ENCODE measurements at places on chromosomes 4 and X. TPM values are rescaled to one million over a fixed set of nuclear protein-coding genes. Genes with fewer than 3 reads are reported as not detected.

CXCL6 gene
- total RNA-seq = not detected

- DNase-seq = no peak
These were observed 31.8 kb downstream of the PDGFC start for GRCh38 chr4:156939801-156940200.

TLR1 gene
- total RNA-seq = not detected

PAGE2B gene
- not detected for total RNA-seq

DNA sequence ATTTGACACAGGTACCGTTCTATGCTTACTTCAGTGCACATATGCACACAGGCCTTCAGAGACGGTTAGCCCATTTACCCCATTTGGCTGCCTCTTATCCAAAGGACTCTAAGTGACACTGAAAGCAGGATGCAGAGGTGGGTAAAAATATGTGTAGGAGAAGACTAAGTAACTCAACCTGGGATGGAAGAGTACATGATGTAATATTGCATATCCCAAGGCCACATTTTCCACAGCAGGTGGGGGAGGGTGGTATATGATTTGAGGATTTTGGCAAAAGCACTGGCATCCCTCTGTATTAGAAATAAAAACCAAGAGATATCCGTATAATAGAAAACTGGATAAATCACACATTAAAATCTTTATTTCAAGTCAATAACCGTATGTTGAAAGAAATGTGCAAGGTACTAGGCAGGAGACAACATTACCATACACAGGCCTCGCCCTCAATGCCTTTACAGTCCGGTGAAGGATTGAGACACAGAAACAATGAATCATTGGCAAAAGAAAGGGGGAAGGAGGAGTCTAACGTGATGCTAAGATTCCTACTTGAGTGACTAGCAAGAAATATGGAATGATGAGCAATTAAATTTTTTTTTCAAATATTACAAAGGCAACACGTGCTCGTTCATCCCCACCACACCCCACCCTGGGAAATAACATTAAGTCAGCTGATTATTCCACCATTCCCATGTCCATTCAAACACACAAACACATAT is 161.0 kb upstream of the RASGEF1B start:
- no peak for DNase-seq

DNA sequence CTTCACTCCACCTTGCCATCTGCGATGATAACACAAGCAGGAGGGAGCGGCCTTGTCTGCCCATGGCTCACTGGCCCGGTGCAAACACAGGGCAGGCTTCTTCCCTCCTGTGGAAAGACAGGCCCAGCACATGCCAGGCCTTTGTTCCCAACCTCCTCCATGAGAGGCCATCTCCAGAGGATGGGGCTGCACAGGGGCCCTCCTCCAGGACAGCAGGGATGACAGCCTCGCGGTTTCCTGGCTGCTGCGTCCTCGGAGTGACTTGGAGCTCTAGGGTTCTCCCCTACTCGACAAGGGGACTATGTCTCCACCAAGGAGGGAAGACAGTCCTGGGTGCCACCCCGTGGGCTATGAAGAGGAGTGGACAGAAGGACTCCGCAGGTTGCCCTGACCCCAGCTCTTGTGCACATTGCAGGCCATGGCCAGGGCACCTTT is 21.8 kb downstream of the RNF212 start:
- no peak for DNase-seq

C1QTNF7 gene
- not detected for total RNA-seq

ALB gene
- not detected for total RNA-seq

GRCh38 chr4:8340781-8341241 is 71.3 kb downstream of the HTRA3 start:
- peak; percentile 18 for DNase-seq

MAGEB1 gene
- not detected for total RNA-seq

GRCh38 chr4:122701965-122702364 is 30.5 kb upstream of the BBS12 start:
- no peak for DNase-seq

PDCL2 gene
- total RNA-seq = not detected

GRCh38 chr4:6239486-6239885 is 30.2 kb upstream of the WFS1 start:
- no peak for DNase-seq

- DNase-seq = no peak
These were observed 52.3 kb downstream of the LGI2 start for GRCh38 chr4:24978291-24979075.

DNA sequence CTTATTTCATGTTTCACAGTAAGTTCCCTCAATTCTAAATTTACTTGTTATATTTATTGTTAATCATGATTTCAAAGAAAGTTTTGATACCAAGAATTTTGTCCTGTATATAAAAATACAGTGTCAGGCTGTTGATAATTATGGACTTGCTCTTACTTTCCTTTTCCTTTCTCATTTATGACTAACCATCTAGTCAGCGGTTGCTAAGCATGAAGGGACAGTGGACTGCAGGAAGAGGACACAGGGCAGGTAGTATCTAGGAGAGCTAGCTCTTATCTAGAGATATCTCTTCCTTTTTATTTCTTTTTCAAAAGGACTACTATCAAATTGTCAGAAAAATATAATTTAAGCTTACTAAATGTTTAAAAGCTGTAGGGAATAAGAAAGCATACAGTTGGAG is 1.6 kb downstream of the OPRPN start:
- DNase-seq = no peak

GRCh38 chr4:3868211-3869173 is 102.3 kb downstream of the ADRA2C start:
- DNase-seq = no peak

GRCh38 chrX:107880054-107880610 is 54.5 kb downstream of the MID2 start:
- DNase-seq = no peak

GRCh38 chrX:102654696-102655095 is 3.4 kb downstream of the GPRASP1 start:
- peak; percentile 71 for DNase-seq

- DNase-seq = no peak
These were observed 31.1 kb downstream of the ZBTB49 start for GRCh38 chr4:4320951-4321714.

DNA sequence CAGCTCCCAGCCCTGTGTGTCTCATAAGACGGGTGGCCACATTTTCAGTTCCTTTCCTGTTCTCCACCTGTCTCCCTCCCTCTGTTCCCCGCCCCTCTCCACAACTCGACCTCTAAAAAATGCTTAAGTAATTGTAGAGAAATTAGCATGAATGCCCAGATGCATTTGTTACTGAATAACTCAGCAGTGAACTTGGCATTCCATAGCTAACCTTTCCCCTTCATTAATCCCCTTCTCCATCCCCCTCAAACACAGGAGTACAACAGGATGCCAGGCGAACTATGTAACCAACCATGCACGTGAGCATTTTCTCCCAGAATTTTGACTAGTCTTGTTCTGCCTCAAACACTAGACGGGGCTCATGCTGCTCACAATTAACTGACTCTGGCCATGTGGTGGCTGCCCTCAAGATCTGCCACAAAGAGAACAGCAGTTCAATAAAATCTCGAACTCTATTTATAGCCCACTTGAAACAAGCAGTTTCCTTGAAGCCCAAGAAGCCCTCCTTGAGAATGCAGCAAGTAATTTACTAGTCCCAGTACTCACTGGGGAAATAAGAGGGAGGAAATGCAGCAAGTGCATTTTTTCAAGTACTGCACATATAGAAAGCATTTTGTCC is 351.2 kb downstream of the ARHGAP24 start:
- DNase-seq = peak; percentile 5

PRSS12 gene
- total RNA-seq = not detected

NLRP2B gene
- not detected for total RNA-seq

DNA sequence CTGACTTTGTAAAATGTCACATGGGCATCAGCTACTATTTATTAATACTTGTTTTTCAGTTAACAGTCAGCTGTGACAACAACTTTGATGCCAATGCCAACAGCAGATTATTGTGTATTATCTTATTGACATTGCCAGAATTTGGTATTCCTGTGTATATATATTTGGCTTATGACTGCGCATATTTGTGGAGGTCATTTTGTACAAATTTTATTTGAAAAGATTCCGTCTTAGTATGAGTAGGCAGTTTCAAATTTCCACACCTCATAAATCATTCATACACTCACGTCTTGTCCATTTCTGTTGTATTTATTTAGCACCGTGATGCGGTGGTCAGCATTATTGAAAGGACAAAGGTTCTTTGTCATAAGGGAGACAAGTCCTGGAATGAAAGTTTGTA is 558.2 kb upstream of the NDST4 start:
- no peak for DNase-seq

GRCh38 chr4:56311299-56311975 is 75.9 kb downstream of the AASDH start:
- peak; percentile 68 for DNase-seq

- no peak for DNase-seq
These were observed 243.0 kb upstream of the KCNIP4 start for GRCh38 chr4:22191565-22191964.

DNA sequence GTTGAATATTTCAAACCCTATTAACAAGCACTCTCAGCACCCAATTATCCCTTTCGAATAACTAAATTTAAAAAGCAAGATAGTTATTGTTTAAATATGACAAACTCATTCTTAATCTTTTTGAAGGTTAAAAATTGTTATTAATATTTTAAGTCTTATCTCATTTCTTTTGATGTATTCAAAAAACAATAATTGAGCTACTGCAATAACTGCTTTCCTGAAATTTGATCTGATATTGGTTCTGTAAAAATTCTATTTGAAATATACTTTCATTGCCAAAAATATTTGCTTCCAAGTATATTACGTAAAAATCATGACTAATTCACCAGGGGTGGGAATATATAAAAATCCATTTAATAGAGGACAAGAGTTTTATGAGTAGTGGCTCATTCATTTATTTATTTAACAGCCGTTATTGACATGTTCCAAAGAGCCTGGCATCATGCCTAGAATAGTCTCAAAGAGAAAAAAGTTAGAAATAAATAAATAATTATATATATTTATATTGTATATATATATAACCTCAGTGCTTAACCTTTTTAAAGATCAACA is 34.4 kb downstream of the GLRA3 start:
- DNase-seq = no peak

PRDM5 gene
- 5.3 TPM for total RNA-seq

GRCh38 chrX:130916636-130917422 is 13.8 kb upstream of the ENOX2 start:
- peak; percentile 55 for DNase-seq

- no peak for DNase-seq
These were observed 93.0 kb upstream of the EGFL6 start for GRCh38 chrX:13476384-13476783.

DNA sequence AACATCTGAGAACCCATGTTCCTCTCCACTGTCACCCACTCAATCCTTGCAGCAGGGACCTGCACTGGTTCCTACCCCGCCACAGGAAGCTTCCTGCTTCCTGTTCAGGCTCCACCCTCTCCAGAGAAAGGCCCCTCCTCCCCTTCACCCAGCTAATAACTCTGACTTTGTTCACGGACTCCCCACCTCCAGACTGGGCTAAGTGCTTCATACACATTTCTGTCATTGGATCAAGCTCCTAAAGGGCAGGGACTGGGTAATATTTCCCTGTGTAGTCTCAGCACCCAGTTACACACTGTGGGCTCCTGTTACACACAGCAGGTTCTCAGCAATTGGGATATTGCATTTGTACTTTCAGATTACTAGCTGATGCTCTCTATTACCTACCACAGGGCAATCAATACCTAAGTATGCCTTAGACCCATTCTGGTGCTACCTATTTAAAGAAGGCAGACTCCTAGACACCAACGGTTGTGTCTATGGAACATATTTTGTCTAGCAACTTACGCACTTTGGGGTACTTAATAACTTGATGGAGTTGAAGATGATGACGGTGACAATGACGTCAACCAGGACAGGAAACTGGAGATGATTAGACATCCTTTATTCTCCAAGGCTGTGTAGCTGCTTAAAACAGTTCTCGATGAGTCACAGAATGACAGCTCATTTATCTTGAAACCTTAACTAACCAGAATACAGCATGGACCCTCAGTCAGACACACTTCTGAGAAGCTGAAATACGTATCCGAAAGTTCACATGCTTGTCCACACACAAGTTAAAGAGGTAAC is 58.1 kb downstream of the MAML3 start:
- DNase-seq = no peak

DNA sequence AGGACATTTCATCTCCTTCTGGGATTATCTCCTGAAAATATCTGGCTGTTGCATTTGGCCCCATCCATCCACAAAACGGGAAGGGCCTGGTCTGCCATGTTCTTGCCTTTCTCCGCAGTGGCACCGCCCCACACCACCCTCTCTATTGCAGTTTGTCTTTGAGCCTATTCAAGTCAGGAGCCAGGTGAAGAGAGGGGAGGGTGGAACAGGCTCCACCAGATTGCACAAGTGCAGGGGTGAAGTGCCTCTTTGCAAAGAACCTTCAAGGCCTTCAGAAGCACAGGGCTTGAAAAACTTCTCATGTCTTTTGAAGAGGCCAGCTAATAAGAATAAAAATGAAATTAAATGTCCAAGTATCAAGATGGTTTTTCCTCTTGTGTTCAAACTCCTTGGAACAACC is 28.7 kb downstream of the RS1 start:
- DNase-seq = no peak

EGFL6 gene
- total RNA-seq = 9.5 TPM

- no peak for DNase-seq
These were observed 38.7 kb downstream of the ANXA5 start for GRCh38 chr4:121658125-121658524.

ASB9 gene
- not detected for total RNA-seq

- DNase-seq = no peak
These were observed 17.7 kb downstream of the IL15 start for GRCh38 chr4:141654098-141654497.

AWAT2 gene
- not detected for total RNA-seq

GAGE12F gene
- not detected for total RNA-seq

FRMPD3 gene
- not detected for total RNA-seq

- DNase-seq = no peak
These were observed 81.5 kb downstream of the ARX start for GRCh38 chrX:24934279-24934678.

- DNase-seq = no peak
These were observed 230.8 kb downstream of the PCDH10 start for GRCh38 chr4:133379681-133380438.

GRCh38 chr4:181548873-181549575 is 694.2 kb upstream of the TENM3 start:
- DNase-seq = no peak

- DNase-seq = no peak
These were observed 89.9 kb downstream of the EFHC2 start for GRCh38 chrX:44253575-44253942.

- no peak for DNase-seq
These were observed at the start of gene DAPP1 for GRCh38 chr4:99816545-99817308. Gene DAPP1, plus strand, starts transcription at chr4:99816827. Its CDS starts 87 bp downstream, at chr4:99816914.

MGARP gene
- total RNA-seq = not detected

Data from G401 (cell line).